Activated CD8-positive, alpha-beta memory T cell treated with anti-CD3 and anti-CD28 coated beads for 24 hours (primary cell): ENCODE measurements at places on chromosomes 11 and 22.

- no peak for DNase-seq
Measured at GRCh38 chr11:113675565-113675964, 30.5 kb downstream of the TMPRSS5 start.

DNA sequence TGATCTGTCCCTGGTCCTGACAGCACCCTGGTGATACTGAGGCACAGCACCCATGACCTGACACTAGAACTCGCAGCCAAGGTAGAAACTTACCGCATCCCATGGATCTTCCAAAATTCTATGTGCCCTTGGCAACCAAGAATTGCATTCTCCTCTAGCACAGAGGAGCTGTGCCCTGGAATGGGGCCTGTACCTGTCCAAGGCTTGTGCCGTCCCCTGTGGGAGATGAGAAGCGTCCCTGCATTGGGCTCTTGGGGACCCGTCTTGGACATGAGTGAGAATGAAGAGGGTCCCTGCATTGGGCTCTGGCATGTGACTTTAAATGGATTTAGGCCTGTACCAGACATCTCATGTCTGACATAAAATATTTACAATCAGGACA, 67.1 kb downstream of the GGTLC2 start:
- peak; percentile 40 for DNase-seq

DNA sequence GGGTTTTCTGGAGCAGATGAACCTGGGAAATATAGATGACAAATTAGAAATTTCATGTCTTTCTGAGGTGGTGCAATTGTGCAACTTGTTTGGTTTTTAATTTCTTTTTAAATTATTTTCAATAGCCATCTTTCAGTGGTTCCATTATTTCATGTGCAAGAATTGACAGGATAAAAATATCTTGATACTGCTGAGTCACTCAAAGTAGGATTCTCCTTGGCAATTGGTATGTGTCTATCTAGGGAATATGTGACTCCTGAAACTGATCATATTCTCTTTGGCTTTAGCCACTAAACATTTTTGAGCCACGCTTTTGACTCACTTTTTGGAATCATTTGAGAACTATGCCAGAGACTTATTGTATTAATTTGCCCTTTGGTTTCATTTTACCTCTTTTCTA, 331.5 kb downstream of the KCNA4 start:
- no peak for DNase-seq

- DNase-seq: peak; percentile 56
Measured at GRCh38 chr22:40200795-40201530, 23.2 kb downstream of the TNRC6B start.

GRCh38 chr11:108697872-108698473, 33.1 kb downstream of the DDX10 start:
- DNase-seq: no peak

GRCh38 chr11:66172146-66172545, 96.3 kb upstream of the RAB1B start:
- no peak for DNase-seq

DNA sequence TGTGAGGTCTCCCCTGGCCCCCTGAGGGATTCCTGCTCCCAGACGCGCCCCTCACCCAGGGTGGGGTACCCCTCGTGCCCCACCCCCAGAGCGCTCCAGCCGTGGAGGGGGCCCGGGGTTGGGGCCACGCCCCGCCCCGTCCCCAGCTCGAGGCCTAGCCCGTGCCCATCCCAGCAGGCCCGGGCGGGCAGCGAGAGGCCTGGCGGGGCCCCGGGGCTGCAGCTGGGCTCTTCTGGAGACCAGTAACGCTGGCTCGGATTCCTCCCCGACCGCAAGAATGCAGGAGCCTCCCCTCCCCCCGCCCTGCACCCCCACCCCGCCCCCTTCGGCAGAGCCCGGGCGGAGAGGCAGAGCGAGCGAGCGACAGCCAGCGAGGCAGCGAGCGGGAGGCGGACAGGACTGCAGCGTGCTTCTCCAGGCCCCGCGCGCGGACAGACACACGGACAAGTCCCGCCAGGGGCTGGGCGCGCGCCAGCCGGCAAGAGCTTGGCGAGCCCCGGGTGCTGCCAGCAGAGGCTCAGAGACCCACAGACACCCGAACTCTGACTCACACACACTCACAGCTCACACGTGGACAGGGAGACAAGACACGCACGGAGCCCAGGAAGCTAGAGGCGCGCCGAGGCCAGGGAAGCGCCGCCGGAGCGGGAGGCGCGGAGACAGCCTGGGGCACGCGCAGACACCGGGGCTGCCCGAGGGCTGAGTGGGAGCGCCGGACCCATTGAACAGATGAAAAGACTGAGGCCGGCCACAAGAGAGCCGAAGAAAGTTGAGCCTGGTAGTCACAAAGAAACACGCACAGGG, 15.2 kb downstream of the BCL9L start:
- peak; percentile 79 for DNase-seq

DNA sequence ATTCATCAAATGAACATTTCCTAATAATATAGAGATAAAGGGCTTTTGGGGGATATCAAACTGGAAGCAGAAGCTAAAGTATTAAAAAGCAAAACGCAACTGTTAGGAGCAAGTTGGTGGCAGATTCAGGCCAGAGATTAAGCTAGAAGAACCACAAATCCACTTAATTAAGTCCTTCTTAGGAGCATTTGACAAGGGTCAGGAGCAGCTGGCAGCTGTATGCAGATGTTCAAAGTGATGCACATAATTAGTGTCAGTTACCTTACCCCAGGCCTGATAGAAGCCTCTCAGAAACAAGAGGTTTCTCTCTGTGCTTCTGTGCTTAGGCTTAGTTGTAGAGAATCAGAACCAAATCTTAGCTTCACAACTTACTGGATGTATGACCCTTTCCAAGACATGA, 546.5 kb upstream of the ANO5 start:
- no peak for DNase-seq

DNA sequence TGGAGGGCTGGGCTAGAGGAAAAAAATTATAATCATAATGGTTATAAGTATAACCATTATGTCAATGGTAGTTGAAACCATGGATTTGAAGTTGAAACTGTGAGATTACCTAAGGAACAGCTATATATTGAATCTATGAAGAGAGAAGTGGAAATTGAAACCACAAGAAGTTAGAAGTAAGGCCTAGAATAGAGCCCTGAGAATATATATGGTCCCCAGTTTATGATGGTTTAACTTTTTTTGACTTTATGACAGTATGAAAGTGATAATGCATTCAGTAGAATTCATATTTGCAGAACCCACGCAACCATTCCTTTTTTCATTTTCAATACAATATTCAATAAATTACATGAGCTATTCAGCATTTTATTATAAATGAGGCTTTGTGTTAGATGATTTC, 15.0 kb downstream of the AASDHPPT start:
- no peak for DNase-seq

DNA sequence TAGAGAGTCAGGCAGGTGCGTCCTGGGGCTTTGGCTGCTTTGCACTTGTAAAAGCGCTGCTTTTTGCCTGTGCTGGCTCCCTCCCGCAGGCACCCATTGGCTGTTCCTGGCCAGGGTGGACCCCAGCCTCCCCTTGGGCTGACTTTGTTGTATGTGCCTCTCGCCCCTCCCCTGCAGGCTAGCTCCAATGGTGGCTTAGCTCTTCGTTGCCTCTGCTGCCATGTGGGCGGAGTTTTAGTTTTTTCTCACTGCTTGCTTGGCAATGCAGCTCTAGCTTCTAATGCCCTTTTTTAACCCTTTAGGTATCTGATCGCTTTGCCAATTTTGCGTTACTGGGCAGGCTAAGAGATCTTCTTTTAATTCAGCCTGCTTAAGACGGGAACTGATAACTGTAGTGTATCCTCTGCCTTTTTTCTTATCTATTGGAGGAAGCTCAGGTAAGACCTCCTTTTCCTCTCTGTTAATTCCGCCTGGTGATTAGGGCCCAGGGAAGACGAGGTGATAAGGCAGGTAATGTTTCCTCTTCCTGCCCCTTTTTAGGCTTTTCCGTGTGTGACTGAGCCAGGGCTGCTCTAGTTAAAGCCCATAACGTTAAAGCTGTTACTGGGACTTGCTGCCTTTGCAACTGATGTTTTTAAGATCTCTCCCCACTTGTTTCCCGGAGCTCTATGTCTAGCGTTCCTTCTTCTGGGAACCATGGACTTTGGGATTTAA, 11.7 kb upstream of the GLYATL1 start:
- no peak for DNase-seq

DNA sequence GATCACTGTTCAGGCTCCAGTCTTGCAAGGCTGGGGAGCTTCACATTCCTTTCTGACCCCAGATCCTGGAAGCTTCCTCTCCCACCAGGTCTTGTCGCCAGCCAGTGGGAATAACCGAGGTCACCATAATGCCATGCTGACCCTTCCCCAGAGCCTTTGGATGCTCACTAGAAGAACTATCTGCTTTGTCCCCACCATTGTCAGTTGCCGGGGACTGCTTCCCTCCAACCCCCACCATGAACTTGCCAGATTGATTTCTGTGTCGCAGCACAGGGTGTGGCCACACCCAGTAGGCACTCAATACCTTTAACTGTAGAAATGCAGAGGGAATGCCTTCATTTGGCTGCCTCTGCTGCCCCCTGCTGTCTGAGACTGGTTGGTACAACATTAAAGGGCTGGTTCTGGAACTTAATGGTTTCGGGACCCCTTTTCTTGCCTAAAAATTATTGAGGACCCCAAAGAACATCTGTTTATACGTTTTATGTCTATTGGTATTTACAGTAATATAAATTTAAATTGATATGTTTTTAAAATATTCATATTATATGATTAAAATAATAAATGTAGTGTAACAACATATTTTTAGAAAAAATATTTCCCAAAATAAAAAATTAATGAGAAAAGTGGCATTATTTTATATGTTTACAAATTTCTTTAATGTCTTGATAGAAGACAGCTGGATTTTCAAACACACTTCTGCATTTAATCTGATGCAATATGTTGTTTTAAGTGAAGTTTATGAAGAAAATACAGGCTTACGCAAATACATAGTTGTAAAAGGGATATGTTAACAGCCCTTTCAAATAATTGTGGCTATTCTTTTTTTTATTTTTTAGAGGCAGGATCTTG, 6.7 kb upstream of the GDPD5 start:
- peak; percentile 93 for DNase-seq

GRCh38 chr11:17923217-17923616, 89.6 kb downstream of the SERGEF start:
- no peak for DNase-seq

GRCh38 chr11:119382101-119382500, 611 bp upstream of the USP2 start:
- peak; percentile 57 for DNase-seq

DNA sequence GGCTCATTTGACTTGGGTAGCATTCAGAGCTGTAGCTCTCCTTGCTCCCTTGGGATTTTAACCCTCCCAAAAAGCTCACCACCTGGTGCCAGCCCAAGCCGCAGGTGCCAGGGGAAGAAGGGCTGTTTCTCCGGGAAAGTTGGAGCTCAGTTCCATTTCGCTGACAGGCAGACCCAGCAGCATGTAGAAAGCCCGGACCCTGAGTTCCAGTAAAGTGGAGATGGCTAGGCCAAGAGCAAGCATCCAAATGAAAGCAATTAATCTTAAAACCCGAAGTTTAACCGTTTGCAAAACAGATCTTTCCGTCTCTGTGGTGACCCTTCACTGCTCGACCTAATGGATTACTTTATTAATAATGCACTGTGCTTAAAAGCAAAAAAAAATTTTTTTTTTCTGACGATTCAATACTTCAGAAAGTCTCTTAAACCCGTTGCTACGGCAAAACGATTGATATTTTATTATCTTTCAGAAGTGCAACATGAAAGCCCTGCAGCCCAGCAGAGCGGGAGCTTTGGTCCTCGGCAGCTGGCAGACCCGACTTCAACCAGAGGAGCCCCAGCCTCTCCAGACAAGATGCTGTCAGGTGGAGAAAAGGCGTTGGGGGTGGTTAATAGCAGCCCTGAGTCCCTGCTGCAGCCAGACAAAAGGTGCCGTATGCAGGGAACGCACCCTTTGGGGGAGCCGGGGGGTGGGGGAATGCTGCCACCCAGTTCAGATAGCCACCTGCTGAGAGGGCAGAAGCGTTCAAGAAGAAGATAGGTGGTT, 3.3 kb downstream of the LMO1 start:
- no peak for DNase-seq

DNA sequence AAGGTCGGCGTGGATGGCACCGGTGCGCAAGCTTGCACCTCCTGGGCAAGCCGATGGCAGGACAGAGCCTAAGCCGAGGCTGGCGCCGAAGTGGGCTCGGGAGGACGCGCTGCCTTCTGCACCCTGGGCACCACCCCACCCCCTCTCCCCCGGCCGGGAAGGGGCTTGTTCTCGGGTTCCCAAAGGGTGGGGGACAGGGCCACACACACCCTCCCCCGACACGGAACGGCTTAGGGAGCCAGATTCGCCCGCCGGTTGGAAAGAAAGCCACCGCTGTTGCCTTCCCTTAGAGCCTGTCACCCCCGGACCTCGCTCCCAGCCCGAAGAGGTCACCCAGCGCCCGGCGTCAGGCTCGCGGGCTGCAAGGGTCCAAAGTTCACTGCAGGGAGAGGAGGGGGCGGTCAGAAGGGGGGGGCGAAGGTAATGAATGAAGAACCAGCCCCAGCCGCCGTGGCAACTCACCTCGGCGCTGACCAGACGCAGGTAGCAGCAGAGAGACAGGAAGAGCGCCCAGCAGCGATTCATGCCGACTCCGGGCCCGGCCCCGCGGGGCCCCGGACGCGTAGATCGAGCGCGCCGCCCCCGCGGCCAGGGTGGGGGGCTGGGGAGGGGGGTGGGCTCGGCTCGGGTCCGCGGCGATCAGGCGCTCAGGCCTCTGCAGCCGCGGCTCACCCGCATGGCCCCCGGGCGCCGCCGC, 1.2 kb downstream of the PDGFB start:
- DNase-seq: no peak

DNA sequence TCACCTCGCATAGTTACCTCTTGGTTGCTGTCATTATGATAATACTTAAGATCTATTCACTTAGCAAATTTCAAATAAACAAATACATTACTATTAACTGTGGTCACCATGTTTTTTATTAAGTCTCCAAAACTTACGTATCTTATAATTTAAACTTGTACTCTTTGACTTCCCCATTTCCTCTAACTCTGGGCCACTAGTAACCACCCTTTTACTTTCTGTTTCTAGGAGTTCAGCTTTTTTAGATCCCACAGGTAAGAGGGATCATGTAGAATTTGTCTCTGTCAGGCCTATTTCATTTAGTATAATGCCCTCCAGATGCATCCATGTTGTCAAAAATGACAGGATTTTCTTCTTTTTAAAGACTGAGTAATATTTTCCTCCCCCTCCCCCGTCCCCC, 212.4 kb upstream of the C11orf87 start:
- DNase-seq: no peak

DNA sequence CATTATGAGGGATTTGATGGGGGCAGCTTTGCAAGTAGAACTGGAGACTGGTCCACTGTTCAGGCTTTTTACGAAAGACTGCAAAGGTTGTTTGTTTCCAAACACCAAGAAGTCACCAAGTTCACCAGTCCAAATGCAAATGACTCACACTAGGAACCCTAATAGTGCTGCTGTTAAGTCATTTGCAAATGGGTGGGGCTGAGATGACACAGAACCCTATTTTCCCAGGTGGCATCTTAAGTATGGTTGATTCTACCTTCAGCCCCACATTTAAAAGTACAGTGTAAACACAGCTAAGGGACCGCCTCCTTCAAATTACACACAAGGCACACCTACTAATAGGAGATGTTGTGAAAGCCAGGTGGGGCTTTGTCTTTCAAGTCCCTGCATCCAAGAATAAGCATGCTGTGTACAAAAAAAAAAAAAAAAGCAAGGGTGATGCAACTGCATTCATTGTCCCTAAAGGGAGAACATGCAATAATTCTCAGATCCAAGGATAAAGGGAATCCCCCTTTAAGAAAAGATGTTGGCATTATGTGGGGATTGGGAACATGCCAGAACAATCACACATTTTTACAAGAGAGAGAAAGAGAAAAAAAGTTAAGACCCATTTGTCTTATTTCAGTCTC, 27.3 kb downstream of the BDNF start:
- DNase-seq: no peak

- no peak for DNase-seq
Measured at GRCh38 chr11:128291835-128292234, 295.5 kb downstream of the ETS1 start.

GRCh38 chr11:114308689-114309089, 12.5 kb downstream of the NNMT start:
- DNase-seq: no peak
